Suppressor macrophage treated with lipopolysaccharide for 1 hour (primary cell): ENCODE measurements at places on chromosomes 7 and 10.

GRCh38 chr10:83892737-83893136, 246.6 kb upstream of the GHITM start:
- no peak for DNase-seq

GRCh38 chr10:45557275-45557905, 115.2 kb downstream of the ZFAND4 start:
- peak; percentile 56 for DNase-seq

GRCh38 chr7:101234636-101235035, 3.0 kb downstream of the CLDN15 start:
- DNase-seq: no peak

DNA sequence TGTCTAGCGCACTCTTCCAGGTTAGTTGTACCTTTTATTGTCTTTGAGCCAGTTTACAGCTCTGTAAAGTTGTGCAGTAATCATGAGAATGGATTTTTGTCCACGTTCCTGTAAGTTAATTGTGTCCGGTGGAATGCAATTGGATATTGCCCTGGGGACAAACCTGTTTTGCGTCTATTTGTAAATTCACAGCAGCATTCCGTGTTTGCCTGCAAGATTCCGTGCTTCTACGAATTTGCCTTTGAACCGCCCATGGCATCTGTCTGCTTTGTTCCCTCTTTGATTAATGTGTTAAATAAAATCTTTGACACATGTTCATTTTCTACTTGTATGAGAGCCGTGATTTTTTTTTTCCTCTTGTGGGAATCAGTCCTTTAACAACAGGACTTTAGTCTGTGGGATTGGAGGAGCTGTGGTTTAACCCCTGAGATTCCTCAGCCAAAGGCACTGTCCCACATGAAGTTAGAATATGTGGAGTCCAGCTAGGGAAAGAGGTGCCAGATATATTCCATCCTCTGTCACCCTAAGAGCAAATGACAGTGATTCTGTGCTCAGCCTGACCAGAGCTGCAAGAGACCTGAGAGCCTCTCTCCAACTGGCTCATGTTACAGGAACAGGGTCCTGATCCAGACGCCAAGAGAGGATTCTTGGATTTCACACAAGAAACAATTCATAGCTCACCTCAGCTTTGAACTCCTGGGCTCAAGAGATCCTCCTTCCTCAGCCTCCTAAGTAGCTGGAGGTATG, 126.3 kb downstream of the COL26A1 start:
- no peak for DNase-seq

DNA sequence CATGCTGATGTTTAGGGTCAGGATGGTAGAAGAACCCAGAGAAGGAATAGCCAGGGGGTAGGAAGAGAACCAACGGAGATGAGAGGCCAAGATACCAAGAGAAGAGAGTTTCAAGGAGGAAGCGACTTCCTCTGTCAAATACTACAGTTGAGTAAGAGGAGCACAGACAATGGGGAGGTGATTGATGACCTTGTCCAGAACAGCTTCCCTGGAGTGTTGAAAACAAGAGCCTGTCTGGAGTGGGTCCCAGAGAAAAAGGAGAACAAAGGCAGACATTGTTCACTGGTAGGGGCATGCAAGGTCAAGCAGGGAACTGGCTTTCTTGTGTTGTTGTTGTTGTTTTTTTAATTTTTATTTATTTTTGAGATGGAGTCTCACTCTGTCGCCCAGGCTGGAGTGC, 9.6 kb upstream of the TRIM56 start:
- DNase-seq: no peak

DNA sequence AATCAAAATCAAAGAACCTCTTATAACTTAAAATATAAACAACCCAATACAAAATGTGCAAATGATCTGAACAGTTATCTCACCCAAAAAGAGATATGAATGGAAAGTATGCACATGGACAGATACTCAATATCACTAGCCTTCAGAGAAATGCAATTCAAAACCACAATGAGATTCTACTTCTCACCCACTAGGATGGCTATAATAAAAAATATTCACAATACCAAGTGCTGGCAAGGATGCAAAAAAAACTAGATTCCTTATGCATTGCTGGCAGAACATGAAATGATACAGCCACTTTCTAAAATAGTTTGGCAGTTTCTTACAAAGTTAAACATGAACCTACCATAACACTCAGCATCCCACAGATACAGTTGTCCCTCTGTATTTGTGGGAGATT, 130.1 kb upstream of the LRRN3 start:
- DNase-seq: no peak

GRCh38 chr10:28561531-28561930, 28.6 kb downstream of the WAC start:
- DNase-seq: no peak

DNA sequence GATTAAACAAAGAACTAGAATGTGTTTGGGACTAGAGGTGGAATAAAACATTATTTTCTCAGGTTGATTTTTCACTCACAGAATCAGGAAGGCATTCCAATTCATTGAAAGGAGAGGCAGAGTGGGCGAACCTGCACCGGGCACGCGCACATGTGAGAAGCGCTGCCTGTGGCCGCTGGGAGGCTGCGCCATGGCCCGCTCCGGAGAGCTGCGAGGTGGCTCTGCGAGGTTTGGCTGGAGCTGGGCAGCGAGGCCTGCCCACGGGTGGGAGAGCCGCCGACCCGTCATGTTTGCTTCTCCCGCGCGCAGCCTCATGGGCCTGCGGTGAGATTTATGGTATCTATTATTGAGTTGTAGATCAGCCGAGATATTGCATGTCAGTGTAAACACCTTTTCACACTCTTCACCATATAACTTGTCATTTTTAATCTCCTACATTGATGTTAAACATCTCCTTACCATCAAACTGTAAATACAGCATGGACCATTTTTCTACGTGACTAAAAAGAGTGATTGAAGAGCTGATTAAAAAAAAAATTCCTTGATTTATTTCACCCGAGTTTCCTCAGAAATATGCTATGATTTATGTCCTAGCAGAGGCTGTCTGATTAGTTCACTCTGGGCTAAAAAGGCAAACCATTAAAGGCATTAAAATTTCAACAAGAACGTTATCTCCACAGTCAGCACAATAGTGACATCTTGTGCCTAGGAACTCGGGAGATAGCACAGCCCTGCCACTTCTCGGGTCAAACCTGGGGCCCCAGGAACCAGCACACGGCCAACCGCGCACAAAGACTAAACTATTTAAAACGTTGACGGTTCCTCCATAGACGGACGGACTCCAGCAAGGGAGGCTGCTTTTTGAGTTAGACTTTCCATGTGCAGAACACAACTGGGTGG, 96.6 kb upstream of the RNF32 start:
- peak; percentile 8 for DNase-seq

GRCh38 chr10:46048152-46048551, 2.1 kb upstream of the MSMB start:
- no peak for DNase-seq

DNA sequence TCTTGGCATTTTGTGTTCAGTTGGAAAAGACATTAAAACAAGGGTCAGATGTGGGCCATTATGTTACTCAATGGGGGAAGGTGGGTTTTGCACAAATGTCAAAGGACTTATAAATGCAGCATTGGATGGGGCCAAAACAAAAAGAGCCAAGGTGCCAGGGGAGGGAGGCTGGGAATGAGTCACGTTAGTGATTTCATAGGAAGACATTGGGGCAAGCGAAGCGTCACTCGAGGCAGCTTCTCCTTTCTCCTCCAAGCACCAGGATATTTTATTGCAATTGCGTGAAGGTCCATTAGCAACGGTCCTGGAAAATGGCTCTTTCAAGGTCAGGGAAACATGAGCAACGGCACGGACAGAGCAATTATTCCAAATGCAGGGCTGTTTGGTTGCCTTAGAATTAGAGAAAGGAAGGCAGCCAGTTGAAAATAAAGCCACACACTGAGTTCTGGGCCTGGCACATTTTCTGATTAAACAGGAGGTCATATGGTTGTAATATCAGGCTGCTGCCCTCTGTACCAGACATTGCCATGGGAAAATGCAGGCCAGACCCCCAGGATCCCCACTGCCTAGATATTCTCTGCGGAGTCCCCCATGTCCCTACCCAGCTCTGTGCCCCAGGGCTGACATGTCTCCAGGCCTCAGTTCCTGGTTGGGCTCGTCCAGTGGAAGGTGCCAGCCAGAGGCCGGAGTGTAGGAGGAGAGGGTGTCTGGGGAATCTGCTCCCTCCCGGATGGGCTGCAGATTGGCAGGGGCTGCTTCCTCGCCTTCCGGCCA, 63.3 kb upstream of the NANOS1 start:
- DNase-seq: peak; percentile 20

DNA sequence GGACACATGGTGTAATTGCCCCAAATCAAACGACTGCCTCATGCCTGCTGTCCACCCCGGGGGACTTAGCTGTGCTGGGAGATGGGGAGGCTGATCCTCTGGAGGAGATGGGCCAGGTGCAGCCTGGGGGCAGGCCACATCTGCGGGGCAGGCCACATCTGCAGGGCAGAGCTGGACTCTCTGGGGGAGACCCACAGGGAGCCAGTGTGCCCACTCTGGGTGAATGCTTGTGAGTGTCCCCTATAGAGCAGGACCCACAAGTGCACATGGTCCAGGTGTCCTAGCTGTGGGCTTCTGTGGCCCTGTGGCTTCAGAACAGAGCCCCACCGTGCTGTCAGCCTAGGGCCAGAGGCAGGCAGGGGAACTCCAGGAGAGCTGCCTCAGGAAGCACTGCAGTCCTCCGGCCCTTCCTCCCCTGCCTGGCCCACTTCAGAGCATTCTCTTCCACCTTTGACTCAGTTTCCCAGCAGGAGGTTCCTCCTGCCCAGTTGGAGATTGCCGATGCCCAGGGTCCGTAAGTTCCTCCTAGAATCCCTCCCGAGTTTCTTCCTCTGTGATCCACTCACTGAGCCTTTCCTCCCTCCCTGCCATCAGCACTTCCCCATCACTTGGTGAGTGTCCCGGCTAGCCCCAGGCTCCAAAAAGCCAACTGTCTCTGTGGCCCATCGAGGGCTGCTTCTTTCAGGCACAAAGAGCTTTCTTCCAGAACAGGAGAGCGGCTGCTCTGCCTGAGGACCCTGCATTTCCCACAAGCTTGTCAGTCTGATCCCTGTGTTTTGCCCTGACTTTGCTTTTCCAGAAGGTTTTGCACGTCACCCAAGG, 50.3 kb downstream of the ADCYAP1R1 start:
- no peak for DNase-seq

- peak; percentile 61 for DNase-seq
These were observed 41.9 kb downstream of the CCSER2 start for GRCh38 chr10:84370283-84370682.

GRCh38 chr10:72682638-72683037, 9.3 kb upstream of the MCU start:
- no peak for DNase-seq

DNA sequence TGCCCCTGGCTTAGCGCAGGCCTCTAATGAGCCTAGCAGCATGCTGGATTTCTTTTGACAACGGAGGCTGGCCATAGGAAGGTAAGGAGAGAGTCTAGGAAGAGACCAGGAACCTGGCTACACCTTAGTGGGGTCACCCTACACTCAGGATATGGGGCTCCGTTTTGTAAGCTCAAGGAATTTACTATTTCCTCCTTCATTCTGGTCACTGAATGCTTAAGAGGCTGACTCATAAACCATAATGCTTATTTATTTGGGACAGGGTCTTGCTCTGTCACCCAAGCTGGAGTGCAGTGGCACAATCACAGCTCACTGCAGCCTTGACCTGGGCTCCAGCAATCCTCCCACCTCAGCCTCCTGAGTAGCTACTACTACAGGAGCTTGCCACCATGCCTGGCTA, 38.4 kb downstream of the CARD11 start:
- no peak for DNase-seq
